ENCODE measurements at places on chromosomes 16 and 17. TPM values are rescaled to one million over a fixed set of nuclear protein-coding genes. Genes with fewer than 3 reads are reported as not detected.
A peak's percentile ranks its signal among the peaks of the same experiment; 100 is the strongest.

Gene EME2
- total RNA-seq, result 34.6 TPM

Gene ALDH3A1
- 0.14 TPM for total RNA-seq

Gene KRTAP3-1
- not detected for total RNA-seq

- DNase-seq, result no peak
- peaks cover 2% of the 10 kb centered on the region for H3K4me1 ChIP-seq
- H3K36me3 ChIP-seq, result peaks cover 1% of the 10 kb centered on the region
- no peak overlapping the region for H3K4me3 ChIP-seq
- H3K27me3 ChIP-seq, result no peaks in the 10 kb centered on the region
Measured at GRCh38 chr16:14510939-14511799, 118.9 kb downstream of the PARN start.

DNA sequence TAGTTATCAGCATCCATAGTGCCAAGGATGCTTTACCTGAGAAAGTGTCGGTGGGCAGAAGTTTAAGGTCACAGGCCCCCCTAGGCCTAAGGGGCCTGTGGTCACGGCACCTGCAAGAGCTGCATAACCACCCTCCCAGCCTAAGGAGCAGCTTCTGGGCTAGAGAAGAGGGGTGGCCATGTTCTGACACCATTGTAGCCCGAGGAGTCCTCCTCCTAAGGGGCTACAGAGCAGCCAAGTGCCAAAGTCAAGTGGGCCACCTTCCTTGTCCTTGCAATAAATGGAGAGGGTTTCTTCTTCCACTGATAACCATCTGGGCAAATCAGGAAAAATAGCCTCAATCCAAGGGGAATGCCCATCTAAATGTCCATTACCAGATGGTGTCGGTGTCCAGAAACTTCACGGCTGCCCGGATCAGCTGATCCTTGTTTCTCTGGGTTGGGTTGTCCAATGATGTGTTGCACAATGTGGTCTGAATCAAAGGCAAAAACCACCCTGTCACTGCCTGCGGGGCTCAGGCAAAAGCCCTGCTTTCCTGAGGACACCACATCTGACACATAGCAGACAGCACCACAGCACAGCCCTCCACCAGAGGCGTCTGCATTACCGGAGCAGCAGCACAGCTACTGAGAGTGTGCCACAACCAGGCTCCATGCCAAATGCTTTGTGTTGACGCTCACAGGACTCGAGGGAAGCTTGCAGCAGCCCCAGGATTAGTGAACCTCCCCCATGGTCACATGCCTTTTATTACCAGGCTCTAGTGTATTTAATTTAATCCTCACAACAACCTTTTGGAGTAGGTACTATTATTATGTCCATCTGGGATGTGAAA, 12.8 kb downstream of the ATPAF2 start:
- H3K36me3 ChIP-seq, result peaks cover 3% of the 10 kb centered on the region
- peaks cover 28% of the 10 kb centered on the region for H3K4me1 ChIP-seq
- peak overlapping the region; percentile 12 for H3K4me3 ChIP-seq
- H3K27ac ChIP-seq, result peak overlapping the region; percentile 84
- DNase-seq, result peak; percentile 78

DNA sequence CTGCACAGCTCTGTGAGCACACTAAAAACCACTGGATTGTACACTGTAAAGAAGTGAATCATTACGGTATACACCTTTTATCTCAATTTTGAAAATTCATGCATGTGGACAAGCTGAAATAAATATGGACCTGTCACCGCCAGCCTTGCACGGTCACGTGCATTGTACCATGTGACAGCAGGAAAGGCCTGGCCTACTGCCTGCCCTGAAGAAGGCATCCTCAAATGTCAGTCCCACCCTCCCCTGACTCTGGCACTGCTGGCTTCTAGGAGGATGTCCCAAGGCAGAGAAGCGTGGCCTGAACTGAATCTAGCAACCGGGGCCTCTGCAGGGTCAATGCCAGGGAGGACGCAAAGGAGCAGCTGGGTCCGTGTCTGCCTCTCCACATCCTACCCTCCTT, 34.6 kb downstream of the SLC38A8 start:
- no peak overlapping the region for H3K27ac ChIP-seq
- H3K4me3 ChIP-seq, result no peak overlapping the region
- H3K36me3 ChIP-seq, result no peaks in the 10 kb centered on the region
- DNase-seq, result no peak
- H3K27me3 ChIP-seq, result no peaks in the 10 kb centered on the region

- H3K36me3 ChIP-seq, result no peaks in the 10 kb centered on the region
- no peak overlapping the region for H3K27ac ChIP-seq
- no peak overlapping the region for H3K4me3 ChIP-seq
- no peaks in the 10 kb centered on the region for H3K4me1 ChIP-seq
- peaks cover 30% of the 10 kb centered on the region for H3K27me3 ChIP-seq
Measured at GRCh38 chr17:55717898-55718735, 4.5 kb downstream of the TMEM100 start.

- H3K4me1 ChIP-seq, result peaks cover 72% of the 10 kb centered on the region
- DNase-seq, result peak; percentile 9
- no peaks in the 10 kb centered on the region for H3K27me3 ChIP-seq
- H3K27ac ChIP-seq, result peak overlapping the region; percentile 1
Measured at GRCh38 chr17:39763051-39763820, 25.5 kb downstream of the GRB7 start.

DNA sequence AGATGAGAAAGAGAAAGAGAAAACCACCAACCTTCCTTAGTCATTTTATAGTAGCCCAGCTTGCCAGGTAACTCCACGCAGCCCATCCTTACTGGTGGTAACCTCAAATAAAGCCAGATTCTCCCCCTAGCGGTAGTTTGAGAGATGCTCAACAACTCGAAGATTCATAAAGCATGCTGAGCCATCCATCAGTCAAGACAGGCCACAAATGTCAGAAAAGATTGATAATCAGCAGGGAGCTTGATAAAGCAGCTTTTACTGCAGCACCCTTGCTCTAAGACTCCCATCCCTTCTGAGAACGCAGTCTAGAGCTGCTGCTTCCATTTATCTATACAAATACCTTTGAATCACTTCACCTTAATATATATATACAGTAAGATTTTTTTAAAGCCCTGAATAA, 451.5 kb upstream of the HSBP1 start:
- no peaks in the 10 kb centered on the region for H3K27me3 ChIP-seq
- H3K4me1 ChIP-seq, result no peaks in the 10 kb centered on the region
- no peak overlapping the region for H3K27ac ChIP-seq
- no peaks in the 10 kb centered on the region for H3K36me3 ChIP-seq

DNA sequence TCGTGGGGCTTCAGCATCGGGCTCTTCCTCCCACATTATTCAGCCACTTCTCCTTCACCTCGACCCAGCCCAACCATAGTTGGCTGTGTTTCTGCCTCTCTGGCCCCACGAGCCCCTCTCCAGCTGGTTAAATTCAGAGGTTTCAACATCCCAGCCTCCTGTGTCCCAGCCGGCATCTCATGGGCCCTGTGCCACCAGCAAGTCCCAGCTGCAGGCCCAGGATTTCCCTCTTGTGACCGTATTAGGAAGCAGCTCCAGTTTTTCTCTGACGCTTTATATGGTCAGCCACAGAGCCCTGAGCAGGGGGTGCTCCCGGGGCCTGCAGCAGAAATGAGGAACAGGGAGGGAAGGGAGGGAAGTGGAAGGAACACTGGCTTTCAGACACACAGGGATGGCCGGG, 27.4 kb downstream of the MYH11 start:
- peaks cover 18% of the 10 kb centered on the region for H3K27me3 ChIP-seq
- peaks cover under 1% of the 10 kb centered on the region for H3K4me1 ChIP-seq
- no peak overlapping the region for H3K27ac ChIP-seq
- H3K4me3 ChIP-seq, result no peak overlapping the region
